ENCODE measurements at places on chromosomes 4 and X.

DNA sequence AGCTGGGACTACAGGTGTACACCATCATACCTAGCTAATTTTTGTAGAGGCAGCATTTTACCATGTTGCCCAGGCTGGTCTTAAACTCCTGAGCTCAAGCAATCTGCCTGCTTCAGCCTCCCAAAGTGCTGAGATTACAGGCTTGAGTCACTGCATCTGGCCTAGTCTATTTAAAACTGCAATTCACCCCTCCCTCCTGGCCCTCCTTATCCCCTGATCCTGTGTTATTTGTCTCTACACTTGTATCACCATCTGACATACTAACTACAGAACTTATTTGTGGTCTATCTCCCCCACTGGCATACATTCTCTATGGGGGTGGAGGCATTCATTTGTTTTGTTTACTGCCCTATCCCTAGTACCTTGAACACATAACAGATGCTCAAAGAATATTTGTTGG is 23.7 kb downstream of the CC2D2A start:
- no peak for DNase-seq

DNA sequence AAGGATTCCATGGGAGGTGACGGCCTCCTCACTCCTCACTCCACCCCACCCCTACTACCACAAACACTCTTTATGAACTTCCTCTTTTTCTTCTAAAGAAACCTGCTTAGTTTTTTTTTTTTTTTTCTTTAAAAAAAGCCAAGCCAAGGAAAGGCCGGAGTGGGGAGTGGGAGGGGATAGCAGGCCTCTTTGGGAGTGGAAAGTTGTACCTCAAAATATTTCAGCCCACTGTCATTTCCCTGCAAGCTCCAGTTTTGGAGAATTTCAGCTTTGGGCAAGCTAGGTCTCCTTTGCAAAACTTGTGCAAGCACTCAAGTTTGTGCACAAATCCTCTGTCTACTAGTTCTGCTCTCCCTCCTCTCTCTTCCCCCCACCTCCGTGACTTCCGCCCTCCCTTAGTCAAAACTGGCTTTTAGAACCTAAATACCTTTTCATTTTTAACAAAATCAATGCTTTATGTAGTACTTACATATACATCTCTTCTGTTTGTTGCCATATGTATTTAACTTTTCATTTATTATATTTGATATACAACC is 512 bp upstream of the ANTXR2 start:
- DNase-seq: no peak

- no peak for DNase-seq
These were observed 49.2 kb upstream of the TAB3 start for GRCh38 chrX:30938295-30938694.

GRCh38 chrX:73785493-73785892 is 222.5 kb downstream of the CHIC1 start:
- no peak for DNase-seq

- no peak for DNase-seq
These were observed 23.1 kb upstream of the KLHL2 start for GRCh38 chr4:165184220-165184619.

- no peak for DNase-seq
These were observed 16.4 kb downstream of the FGF2 start for GRCh38 chr4:122842984-122843531.

GRCh38 chrX:20350596-20350995 is 83.9 kb upstream of the RPS6KA3 start:
- DNase-seq: no peak

- peak; percentile 49 for DNase-seq
These were observed 75.0 kb downstream of the ZFYVE28 start for GRCh38 chr4:2343476-2343875.

DNA sequence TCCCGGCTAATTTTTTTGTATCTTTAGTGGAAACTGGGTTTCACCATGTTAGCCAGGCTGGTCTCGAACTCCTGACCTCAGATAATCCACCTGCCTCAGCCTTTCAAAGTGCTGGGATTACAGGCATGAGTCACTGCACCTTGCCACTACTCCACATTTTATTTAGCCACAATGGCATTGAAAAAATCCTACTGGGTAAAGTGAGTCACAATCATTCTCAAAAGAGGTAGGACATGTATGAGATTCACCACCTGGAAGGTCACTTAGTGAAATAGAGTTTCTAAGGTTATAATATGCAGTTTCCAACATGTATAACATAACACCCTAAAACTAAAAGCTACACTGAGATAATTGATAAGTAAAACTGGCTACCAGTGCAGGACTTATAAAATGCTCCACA is 159.2 kb downstream of the BTC start:
- DNase-seq: no peak

- no peak for DNase-seq
These were observed 88.5 kb upstream of the LCORL start for GRCh38 chr4:18110099-18110498.

DNA sequence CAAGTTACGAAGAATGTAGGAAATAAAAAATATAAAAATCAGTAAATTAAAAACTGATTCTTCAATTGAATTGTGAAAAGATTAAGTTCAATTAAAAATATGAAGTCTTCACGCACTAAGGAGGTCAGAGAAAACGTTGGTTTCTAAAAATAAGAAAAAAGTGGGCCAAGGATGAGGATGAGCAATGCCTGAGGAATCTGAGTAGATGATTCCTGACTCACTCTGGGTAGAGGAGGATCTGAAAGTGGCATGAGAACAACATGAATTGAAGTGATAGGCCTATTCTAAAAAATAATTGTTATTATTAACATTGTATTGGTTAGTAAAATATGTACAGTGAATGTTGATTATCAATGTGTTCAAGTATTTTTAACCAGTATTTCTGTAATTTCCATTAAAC is 444.2 kb downstream of the GRIA2 start:
- DNase-seq: no peak

DNA sequence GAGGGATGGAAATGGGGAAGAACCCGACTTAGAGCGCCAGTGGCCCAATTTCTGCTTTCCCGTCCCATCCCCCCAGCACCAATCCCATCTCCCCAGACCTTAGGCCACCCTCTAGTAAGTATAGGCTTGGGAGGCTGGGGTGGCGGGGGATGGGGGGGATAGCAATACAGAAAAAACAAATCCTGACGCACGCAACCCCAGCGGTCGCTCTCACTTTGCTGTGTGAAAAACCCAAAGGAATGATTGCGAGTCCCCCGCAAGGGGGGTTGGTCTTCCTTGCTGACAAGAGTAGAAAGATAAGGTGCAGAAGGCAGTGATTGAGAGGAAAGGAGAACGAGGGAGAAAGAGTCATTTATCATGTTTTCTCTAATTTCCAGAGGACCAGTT is 863 bp downstream of the CPE start:
- DNase-seq: no peak

DNA sequence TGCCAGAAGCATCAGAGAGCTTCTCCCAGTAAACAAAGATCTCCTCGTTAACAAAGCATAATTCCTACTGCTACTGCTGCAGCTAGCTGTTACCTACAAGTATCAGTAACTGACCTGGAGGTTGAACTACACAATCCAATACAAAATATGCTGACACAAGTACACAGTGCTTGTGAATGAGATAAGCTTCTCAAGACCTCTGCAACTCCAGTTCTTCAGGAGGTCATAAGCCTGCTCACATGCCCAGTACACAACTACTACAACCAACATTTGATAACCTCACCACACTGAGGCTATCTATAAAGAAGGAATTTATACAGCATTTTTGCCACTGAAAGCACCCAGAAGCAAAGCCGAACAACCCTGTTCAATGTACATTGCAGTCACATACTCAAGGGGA is 66.7 kb upstream of the SMARCAD1 start:
- no peak for DNase-seq

- DNase-seq: no peak
These were observed 67.5 kb downstream of the FBXL5 start for GRCh38 chr4:15587649-15588048.

DNA sequence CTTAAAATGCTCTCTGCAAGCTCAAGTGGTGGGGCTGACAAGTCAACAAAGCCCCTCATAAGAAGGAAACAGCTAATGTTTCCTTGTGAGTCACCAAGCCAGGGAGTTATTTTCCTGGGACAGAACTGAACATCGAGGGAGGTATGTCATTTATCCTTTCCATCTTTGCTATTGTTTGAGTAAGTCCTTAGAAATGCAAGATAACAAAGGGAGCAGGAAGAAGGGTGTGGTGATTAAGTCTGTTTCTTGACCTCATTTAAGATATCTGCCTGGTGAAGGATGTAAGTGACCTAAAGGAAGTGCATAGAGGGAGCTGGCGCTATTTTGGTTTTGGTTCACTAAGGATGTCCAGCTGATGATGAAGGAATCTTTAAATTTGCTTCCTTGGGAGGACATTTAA is 39.9 kb downstream of the ATG4A start:
- DNase-seq: no peak

DNA sequence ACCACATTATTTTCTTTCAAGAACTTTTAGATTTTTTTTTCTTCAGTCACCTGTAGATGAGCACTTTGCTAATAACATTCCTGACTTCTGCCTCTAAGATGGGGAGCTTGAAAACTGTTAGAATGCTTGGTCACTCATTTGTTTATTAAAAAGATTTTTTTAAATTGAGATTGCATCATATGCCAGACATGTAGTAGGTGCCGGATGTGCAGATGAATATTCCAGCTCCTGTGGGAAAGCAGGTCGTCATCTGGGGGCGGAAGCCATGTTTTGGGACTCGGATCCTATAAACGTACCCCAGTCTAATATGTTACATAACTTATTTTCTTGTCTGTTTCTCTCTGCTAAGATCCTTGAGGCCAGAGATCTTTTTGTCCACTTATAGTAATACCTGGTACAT is 236.8 kb downstream of the ARHGAP10 start:
- no peak for DNase-seq

GRCh38 chrX:19791562-19791961 is 95.8 kb downstream of the SH3KBP1 start:
- DNase-seq: no peak

DNA sequence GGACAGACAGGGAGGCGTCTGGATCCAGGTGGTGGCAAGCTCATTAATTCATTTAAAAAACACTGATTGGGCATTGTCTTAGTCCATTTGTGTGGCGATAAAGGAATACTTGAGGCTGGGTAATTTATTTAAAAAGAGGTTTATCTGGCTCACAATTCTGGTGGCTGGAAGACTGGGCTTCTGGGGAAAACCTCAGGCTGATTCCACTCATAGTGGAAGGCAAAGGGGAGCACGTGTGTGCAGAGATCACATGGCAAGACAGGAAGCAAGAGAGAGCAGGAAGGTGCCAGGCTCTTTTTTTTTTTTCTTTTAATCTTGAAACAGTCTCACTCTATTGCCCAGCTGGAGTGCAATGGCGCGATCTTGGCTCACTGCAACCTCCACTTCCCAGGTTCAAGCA is 100.2 kb upstream of the METTL14 start:
- no peak for DNase-seq

DNA sequence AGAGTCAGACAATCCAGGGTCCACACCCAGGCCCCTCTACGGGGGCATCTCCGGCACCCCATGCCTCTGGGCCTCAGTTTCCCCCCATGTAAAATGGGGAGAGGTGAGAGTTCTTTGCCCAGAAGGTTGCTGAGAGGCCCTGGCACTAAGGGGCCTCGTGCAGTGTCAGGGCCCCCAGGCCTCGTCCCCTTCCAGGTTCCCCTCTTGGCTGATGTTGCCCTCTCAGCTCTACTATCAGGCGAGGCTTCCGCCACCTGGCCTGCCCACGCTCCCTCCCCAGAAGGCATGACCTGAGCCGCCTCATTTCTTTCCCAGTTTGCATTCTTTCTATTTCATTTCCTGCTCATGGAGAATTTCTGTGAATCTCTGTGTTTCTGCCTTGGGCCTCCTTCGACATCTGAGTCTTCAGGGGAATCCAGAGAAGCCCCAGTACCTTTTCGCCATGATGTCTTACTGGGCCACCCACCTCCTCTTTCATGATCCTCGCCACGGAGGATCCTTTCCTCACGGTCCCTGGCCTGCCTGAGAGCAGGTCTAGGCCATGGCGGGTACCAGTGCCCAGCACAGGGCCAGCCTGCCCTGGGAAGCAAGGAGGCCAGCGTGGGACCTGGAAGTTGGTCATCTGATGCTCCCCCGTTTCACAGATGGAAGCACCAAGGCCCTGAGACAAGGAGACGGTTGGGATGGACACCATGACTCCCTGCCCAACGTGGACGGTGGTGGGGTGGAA is 21.9 kb upstream of the MRFAP1 start:
- DNase-seq: no peak

DNA sequence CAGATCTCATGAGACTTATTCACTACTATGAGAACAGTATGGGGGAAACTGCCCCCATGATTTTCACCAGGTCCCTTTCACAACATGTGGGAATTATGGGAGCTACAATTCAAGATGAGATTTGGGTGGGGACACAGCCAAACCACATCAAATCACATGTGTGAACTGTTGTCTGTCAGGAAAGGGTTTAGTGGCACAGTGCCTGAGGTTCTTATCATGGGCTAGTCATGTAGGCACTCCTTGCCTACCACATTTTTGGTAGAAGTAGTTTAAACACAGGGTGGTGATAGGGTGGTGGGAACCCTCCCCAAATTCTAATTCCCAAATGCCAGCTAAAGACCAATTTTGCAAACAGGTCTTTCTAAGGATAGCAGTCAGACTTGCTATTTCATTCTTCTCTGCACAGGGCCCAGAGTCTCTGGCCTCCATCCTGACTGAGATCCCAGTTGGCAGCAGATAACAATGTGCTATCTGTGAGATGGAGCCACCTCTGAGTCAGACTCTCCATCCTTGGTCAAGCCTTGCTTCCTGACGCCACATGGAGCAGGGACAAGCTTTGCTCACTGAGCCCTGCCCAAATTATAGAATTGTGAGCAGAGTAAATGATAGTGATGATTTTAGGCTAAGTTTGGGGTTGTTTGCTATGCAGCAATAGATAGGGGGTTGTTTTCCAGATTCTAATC is 33.5 kb upstream of the SETD7 start:
- no peak for DNase-seq

GRCh38 chrX:106898462-106898861 is 4.7 kb downstream of the RIPPLY1 start:
- no peak for DNase-seq

- no peak for DNase-seq
These were observed 460.9 kb upstream of the FAT1 start for GRCh38 chr4:187184508-187184907.

- DNase-seq: no peak
These were observed 965.3 kb downstream of the CCSER1 start for GRCh38 chr4:91092398-91092980.

DNA sequence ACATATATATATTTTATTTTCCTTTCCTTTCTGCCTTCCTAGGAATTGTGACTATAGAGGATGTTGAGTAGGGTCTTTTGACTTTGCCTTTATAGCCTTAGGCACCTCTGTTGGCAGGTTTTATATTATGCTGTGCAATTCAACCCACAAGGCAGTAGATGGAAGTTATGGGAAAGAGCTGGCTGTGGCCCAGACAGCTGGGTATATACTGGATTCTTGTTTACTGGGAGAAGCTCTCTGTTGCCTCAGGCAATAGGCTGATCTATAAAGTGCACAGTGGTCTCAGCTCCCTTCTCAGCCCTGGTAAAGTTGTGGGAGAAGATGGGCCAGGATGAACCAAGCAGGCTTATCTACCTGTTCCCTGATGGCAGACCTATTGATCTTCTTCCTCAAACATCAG is 342.0 kb downstream of the GBA3 start:
- no peak for DNase-seq

GRCh38 chr4:98253499-98253898 is 7.7 kb upstream of the RAP1GDS1 start:
- no peak for DNase-seq

GRCh38 chrX:15292861-15293260 is 22.6 kb downstream of the ASB11 start:
- no peak for DNase-seq

All from vagina (tissue), 2 donors.